ENCODE measurements at places on chromosomes 2 and 18.
A peak's percentile ranks its signal among the peaks of the same experiment; 100 is the strongest.

DNA sequence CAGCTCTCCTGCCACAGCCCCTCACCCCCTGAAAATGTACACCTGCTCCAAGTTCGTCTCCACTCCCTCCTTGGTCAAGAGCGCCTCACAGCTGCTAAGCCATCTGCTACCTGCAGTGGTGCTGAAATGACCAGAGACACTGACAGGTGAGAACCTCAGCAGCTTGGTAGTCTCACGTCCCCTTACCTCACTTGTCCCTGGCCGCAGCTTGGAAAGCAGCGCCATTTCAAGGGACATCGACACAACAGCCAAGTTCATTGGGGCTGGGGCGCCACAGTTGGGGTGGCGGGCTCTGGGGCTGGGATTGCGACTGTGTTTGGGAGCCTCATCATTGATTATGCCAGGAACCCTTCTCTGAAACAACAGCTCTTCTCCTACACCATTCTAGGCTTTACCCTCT lies 47.5 kb downstream of the ANKRD44 start:
- DNase-seq = no peak

GRCh38 chr2:177689623-177690022 lies 297.1 kb downstream of the AGPS start:
- no peak for DNase-seq

- no peak for DNase-seq
Measured at GRCh38 chr2:18911416-18911815, 322.0 kb upstream of the NT5C1B start.

- DNase-seq = peak; percentile 73
Measured at GRCh38 chr2:201118121-201118960, 2.4 kb downstream of the CFLAR start.

DNA sequence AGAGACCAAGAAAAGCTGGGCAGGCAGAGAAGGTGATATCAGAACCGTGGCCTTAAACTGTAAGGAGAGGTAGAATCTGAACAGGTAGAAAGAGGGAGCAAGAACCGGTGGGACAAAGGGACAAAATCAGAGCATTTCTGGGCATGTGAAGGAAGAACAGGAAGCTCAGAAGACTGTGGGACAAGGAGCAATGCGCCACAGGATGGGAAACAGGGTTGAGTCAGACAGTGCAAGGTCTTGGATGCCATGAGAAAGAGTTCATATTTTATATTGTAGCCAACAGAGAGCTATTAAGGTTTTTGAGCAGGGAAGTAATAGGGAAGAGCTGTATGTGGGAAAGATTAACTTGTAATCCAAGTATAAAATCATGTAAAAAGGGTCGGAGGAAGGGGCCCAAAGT lies 106.4 kb upstream of the UGP2 start:
- DNase-seq = no peak

GRCh38 chr2:109692013-109692743 lies 78.0 kb downstream of the SOWAHC start:
- no peak for DNase-seq

GRCh38 chr2:45826884-45827635 lies 175.6 kb downstream of the PRKCE start:
- DNase-seq = no peak

DNA sequence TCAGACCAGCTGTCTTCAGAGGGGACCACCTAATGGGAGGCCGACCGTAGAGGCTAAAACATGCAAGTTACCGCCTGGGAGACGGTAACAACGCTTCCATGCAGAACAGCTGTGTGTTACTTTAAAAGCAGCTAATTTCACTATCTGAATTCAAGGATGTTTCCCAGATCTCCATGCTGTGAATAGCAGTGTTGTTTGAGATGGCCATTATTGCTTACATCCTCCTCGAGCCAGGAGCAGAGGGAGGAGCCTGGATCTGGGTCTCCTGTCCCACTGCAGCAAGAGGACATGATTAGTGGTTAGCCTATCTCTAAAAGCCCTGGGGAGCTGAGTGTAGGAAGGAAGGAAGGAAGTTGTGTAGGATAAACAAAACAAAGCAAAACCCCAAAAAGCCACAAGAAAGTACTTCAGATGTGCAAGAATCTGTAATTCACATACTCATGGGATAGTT lies 50.9 kb downstream of the ACTR2 start:
- no peak for DNase-seq

DNA sequence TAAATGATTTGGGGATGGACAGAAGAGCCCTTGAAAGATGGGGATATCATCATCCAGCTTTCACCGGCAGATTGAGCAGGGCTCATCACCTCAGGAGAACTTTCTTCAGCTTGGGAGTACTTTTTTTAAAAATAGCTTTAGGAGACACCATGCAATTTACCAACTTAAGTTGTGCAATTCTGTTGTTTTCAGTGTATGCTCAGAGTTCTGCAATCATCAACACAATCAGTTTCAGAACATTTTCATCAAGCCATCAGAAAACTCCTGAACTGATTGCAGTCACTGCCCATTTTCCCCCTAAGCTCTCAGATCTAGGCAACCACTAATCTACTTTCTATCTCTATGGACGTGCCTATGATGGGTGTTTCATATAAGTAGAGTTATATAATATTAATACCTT lies 117.7 kb downstream of the CRIM1 start:
- no peak for DNase-seq

- DNase-seq = no peak
Measured at GRCh38 chr2:74983631-74984392, 25.4 kb downstream of the POLE4 start.

GRCh38 chr2:236159778-236160170 lies 8.4 kb downstream of the GBX2 start:
- DNase-seq = no peak

Data from activated CD4-positive, CD25-positive, alpha-beta regulatory T cell (primary cell).